ENCODE measurements at places on chromosomes 4 and X.

- no peak for DNase-seq
Measured at GRCh38 chr4:37890801-37891259, at the start of gene TBC1D1. Gene TBC1D1 (plus strand): TSS chr4:37891084. CDS start chr4:37902096, 11,012 bp downstream.

GRCh38 chr4:161342881-161343568 is 820.8 kb downstream of the FSTL5 start:
- DNase-seq = no peak

DNA sequence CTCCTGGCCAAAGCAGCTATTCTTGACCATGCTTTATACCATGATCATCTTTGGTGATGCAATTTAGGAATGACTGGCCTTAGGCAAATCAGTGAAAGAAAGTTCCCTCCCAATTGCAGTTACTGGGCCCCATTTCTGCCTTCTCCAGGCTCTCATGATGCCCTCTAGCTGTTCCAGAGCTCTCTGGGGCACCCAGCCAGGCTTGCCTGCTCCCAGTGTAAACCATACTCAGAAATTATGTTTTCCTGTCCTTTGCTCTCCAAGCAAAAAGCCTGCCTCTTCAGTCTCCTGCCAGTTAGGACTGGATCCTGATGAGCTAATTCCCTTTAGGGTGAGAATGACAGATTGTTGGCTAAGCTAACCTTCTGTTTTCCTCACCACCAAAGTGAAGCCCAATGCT is 85.3 kb upstream of the RBPJ start:
- no peak for DNase-seq

DNA sequence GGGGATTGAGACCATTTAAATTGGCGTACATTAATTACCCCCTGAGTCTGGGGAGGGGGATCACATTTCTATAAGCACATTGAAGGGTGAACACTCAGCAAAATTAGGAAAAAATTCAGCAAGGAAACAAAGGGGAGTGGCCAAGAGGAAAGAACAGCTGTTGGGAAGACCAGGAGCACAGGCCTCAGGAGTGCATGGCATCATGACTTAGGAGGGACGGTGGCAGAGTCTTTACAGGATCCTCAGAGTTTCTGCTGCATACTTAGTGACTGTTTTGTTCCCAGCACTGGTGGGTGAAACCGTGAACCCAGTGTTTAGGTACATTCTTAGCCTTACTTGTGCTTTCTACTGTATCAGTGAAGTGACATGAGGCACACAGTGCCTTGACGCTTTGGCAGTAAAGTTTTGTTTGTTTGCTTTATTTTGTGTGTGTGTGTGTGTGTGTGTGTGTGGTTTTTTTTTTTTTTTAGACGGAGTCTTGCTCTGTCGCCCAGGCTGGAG is 121.3 kb downstream of the CBR4 start:
- no peak for DNase-seq

DNA sequence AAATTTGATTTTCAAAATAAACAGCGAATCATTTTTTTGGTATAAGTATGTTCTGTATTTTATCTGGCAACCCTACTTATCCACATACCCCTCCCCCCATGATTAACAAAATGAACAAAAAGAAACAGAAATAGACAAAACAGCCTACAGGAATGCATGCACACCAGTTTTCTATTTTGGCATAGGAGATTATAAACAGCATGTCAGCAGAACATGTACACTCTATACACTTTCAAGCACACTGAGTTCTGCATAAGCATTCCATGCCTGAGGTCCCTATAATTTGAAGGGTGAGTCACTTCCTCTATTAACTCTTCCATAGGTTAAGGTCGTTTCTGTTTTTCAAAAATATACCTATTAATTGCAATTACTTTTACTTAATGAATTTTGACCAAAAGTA is 28.0 kb upstream of the ZNF280C start:
- no peak for DNase-seq

DNA sequence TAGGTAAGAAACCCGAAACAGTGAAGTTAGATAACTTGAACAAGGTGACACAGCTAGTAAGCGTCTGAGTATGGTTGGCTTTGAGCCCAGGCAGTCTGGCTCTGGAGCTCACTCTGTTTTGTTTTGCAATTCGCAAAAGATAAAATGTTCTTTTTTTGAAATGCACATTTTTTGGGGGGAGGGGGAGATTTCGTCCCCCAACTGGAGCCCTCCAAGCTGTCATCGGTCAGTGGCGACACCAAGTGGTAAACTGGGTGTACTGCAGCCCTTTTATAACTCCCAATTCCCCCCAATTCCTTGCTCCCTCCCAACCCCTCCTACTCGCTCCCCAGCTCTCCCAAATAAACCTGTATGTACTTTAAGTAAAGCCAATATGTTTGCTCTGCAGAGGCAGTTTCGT is 2.8 kb upstream of the CLCN5 start:
- no peak for DNase-seq

- no peak for DNase-seq
Measured at GRCh38 chrX:72609313-72609712, 36.7 kb upstream of the HDAC8 start.

DNA sequence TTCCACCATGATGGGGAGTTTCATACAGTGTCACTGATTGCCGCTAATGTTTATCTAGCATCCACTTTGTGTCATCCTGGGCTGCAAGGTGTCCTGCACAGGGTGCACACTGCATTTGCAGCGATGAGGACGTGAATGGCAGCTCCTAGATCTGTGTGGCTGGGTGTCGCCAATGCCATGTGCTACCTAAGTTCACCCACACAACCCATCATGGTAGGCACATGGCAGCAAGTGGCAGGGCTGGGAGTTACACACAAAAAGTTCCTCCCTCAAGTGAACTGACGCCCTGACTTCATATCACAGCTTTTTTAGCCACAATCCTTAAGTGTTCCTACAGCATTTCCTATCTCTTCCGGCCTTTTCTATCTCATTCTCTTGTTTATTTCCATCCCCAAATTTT is 45.9 kb upstream of the SPRY1 start:
- DNase-seq = no peak
